Left ventricle myocardium superior (tissue), 1 donor: ENCODE measurements at places on chromosomes 3 and 15. TPM values are rescaled to one million over a fixed set of nuclear protein-coding genes. Genes with fewer than 3 reads are reported as not detected.

The NR2F2 gene
- total RNA-seq = 18.0 TPM

The PLA2G4D gene
- not detected for total RNA-seq

The TICRR gene
- total RNA-seq = 0.12 TPM

The EPB42 gene
- 0.15 TPM for total RNA-seq

The SPPL2A gene
- 97.4 TPM for total RNA-seq

The MAP1A gene
- 13.0 TPM for total RNA-seq

The SHC4 gene
- 2.4 TPM for total RNA-seq

The IGSF10 gene
- 1.9 TPM for total RNA-seq

The TMCO5A gene
- not detected for total RNA-seq

The CD200 gene
- total RNA-seq = 1.3 TPM

The ELP6 gene
- 18.5 TPM for total RNA-seq

The STRIT1 gene
- 0.79 TPM for total RNA-seq

The CCR9 gene
- total RNA-seq = not detected

The SCG5 gene
- not detected for total RNA-seq

The MNS1 gene
- total RNA-seq = 1.0 TPM

The CLPX gene
- total RNA-seq = 58.3 TPM

The GLDN gene
- total RNA-seq = 10.8 TPM

The CKMT1A gene
- total RNA-seq = 0.22 TPM

The B3GALNT1 gene
- 56.3 TPM for total RNA-seq

The GNAT1 gene
- not detected for total RNA-seq

The LZTFL1 gene
- 10.1 TPM for total RNA-seq

The HTR3E gene
- total RNA-seq = not detected

The FEZF2 gene
- total RNA-seq = not detected

The SCN11A gene
- not detected for total RNA-seq

The CNTN3 gene
- 5.2 TPM for total RNA-seq

The CIP2A gene
- 1.3 TPM for total RNA-seq

The ANKUB1 gene
- total RNA-seq = not detected

The OR5K2 gene
- total RNA-seq = not detected

The IL16 gene
- total RNA-seq = 5.5 TPM

The MSL2 gene
- total RNA-seq = 23.2 TPM

The FBLN2 gene
- 53.8 TPM for total RNA-seq

The MUC20 gene
- 3.6 TPM for total RNA-seq

The GHSR gene
- total RNA-seq = not detected

The SPINT1 gene
- 1.0 TPM for total RNA-seq

The ZNF620 gene
- total RNA-seq = 1.7 TPM

The CHRM5 gene
- total RNA-seq = not detected

The FETUB gene
- not detected for total RNA-seq

The GOLGA8T gene
- 0.27 TPM for total RNA-seq

The CHST2 gene
- 1.7 TPM for total RNA-seq

The TMEM45A gene
- 3.2 TPM for total RNA-seq

The GASK1A gene
- 0.59 TPM for total RNA-seq

The ASB14 gene
- 14.1 TPM for total RNA-seq

The RAF1 gene
- total RNA-seq = 153 TPM

The SLC24A5 gene
- not detected for total RNA-seq

The SCN10A gene
- total RNA-seq = 0.02 TPM

The WDR72 gene
- total RNA-seq = 0.10 TPM

The KCNAB1 gene
- total RNA-seq = 2.4 TPM

The GOLGA8S gene
- 0.40 TPM for total RNA-seq

The FBXL22 gene
- total RNA-seq = 42.4 TPM

The MYZAP gene
- total RNA-seq = 930 TPM

The HOMER2 gene
- total RNA-seq = 59.4 TPM

The BSN gene
- total RNA-seq = 0.30 TPM

The RTP3 gene
- not detected for total RNA-seq

The ANKRD34C gene
- total RNA-seq = not detected

The PLA2G4F gene
- total RNA-seq = 5.2 TPM

The GREM1 gene
- total RNA-seq = 0.52 TPM

The CLDN16 gene
- not detected for total RNA-seq

The RLBP1 gene
- total RNA-seq = not detected

The NLGN1 gene
- 10.5 TPM for total RNA-seq

The SLC49A4 gene
- total RNA-seq = 16.9 TPM
